Stimulated activated CD8-positive, alpha-beta memory T cell treated with anti-CD3 and anti-CD28 coated beads, Interleukin-4, amount 100 ng/mL, for 1 hour (primary cell): ENCODE measurements at places on chromosomes 12 and 14.

- no peak for DNase-seq
Measured at GRCh38 chr14:31239741-31240140, 32.1 kb upstream of the HECTD1 start.

DNA sequence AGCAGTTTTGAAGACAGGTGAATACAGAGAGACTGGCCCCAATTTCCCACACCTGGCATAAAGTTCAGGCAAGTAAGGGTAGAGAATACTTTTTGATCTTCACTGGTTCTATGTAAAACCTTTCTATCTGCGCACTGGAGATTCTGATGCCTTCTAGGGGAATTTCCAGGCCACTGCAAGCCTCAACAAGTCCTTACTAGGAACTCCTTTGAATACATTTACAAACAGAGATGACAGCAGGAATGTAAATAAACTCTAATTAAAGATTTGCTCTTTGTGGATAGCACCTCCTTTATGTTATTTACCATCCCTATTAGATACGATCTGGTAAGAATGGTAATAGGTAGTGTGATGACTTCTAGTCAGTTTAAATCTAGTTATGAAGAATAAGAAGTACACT lies 69.2 kb downstream of the NTN4 start:
- DNase-seq = no peak

DNA sequence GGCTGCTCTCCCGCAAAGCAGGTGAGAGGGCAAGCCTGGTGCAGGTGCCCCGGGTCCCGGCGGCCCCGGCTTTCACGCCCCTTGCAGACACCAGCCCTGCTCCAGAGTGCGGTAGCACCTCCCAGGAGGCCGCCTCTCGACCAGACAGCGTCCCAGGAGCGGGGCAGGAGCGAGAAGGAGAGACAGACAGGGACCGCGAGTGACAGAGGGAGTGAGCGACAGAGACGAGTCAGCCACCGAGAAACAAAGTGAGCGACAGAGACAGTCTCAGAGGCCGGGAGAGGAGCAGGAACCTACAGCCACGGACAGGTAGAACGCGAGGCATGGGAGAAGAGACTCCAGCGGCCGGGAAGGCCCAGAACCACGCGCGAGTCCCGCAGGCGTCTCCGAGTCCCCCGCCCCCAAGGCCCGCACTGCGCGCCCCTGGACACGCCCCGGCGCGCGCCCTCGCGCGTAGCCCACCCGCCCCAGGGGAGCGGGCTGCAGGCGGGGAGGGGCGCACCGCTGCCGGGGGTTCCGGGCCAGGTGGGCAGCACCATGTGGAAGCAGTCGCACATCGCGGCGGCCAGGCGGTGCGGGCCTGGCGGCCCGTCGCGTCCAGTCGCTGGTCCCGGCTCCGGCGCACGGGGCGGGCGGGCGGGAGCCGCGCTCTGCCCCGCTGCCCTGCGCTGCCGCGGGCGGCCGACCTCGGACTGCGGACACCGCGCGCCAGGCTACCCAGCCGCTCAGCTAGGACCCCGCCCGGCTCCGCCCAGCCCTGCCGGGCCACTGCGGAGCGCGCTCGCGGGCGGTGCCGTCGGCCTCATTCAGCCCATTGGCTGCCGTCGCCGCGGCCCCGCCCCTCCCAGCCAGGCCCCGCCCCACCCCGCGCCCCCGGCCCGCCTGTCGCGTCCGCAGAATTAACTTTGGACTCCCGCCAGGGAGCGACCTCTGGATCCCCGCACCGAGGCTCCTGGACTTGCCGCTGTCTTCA lies at the start of gene AHNAK2:
Gene AHNAK2 (minus strand): TSS at position 694 of the 973 bp plus-strand sequence. CDS start 137 bp downstream, at position 557.
- DNase-seq = no peak

DNA sequence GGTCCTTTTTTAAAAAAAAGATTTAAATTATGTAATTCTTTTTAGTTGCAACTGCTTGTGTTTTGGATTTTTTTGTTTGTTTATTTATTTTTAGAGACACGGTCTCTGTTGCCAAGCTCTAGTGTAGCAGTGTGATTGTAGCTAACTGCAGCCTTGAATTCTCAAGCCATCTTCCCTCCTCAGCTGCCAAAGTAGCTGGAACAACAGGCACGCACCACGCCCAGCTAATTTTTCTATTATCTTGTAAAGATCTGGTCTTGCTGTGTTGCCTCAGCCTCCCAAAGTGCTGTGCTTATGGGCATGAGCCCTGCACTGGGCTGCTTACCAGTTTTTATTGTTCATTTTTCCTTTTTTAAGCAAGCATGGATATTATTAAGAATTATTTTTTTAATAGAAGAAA lies 10.6 kb upstream of the ART4 start:
- no peak for DNase-seq

DNA sequence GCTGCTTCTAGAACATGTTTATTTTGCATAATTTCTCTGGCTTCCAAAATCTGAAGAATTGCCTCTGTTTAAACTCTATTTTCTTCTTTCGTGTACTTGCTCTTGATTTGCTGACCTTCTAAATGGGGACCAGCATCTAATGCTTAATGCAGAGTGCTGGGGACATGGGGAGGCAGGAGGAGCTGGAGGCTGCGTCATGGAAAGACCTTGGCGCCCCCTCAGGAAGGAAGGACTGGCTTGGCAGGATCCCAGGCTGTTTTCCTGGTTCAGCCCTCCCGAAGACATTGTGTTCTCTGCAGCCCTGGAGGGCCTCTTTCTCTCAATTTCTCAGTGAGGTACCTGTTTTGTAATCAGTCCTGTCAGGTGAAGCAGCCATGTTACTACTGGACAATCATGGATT lies 5.5 kb downstream of the PRKCH start:
- DNase-seq = no peak

- no peak for DNase-seq
Measured at GRCh38 chr12:106416273-106416672, 58.7 kb downstream of the POLR3B start.

GRCh38 chr12:63921157-63921556 lies 76.7 kb downstream of the SRGAP1 start:
- no peak for DNase-seq

- DNase-seq = no peak
Measured at GRCh38 chr14:80946187-80946586, 4.6 kb upstream of the CEP128 start.

- no peak for DNase-seq
Measured at GRCh38 chr14:53226553-53226952, 73.4 kb upstream of the DDHD1 start.

DNA sequence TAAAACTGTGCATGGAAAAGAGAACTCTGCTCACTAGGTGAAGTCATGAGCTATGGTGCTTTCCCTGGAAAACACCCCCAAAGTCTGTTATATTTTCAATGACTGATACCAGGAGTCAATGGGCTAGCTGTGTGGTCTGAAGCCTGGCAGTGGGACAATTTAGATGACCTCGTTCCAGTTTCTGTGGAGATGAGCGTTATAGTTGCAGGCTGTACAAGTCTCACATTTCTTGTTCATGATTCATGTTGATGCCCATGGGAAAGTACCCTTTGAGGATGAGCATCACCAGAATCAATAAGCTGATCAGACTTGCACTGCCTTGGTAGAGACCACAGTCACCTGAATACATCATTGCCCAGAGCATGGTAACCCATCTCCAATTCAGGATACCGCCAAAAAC lies 70.7 kb downstream of the NOVA1 start:
- no peak for DNase-seq

DNA sequence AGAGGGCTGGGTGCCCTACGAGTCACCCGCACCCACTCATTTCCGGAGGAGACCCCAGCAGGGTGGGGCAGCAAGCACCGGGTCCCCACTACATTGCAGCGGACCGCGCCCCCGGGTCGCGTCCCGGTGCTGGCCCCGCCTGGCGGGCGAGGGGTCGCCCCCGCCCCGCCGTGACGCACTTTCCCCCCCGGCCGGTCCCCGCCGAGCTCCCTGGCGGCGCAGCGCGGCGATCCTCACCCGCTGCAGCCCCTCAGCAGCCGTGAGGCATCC lies 106.1 kb downstream of the PRICKLE1 start:
- no peak for DNase-seq

GRCh38 chr14:89000007-89000942 lies 175.8 kb downstream of the TTC8 start:
- DNase-seq = no peak

- DNase-seq = no peak
Measured at GRCh38 chr12:18261273-18261672, at the start of gene PIK3C2G. TSS of gene PIK3C2G (plus strand) at chr12:18261518. CDS start at chr12:18282082, 20,564 bp downstream.

- DNase-seq = no peak
Measured at GRCh38 chr12:21774358-21775132, at the start of gene KCNJ8. TSS of gene KCNJ8 (minus strand) at chr12:21774706. CDS start at chr12:21773616, 1,090 bp downstream.

DNA sequence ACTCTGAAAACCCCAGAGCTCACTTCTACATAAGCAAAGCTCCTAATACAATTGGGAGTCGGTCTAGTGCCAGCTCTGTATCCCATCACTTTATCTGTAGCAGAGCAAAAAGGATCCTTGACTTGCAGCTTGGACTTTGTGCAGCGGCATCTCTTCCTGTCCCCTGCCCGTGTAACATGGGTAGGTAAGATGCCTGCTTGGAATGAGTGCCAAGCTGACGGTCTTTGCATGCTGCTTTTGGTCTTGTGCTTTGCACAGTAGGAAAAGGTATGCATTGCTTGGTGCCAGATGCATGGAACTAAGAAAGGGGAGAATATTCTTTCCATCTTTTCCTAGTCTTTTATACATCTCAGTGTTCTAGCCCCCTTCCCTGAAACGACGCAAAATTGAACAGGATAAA lies 6.9 kb upstream of the PLEKHH1 start:
- no peak for DNase-seq

DNA sequence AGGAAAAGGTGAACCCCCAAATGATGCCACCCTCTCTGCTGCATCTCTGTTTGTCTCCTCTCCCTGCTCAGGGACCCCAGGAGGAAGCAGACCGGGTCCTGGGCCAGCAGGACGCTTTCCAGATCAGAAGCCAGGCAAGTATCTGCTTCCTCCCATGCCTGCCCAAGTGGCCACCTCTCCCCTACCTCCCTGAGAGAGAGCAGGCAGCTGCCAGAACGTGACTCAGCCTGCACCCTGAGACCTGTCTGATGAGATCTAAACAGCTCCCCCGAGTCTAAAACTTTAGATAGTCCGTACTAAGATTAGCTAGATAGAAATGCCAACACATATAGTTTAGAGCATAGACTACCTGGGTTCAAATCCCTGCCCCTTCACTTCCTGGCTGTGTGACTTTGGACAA lies 31.2 kb upstream of the OAS1 start:
- DNase-seq = no peak

- DNase-seq = no peak
Measured at GRCh38 chr12:101747697-101748096, 8.4 kb upstream of the SYCP3 start.

DNA sequence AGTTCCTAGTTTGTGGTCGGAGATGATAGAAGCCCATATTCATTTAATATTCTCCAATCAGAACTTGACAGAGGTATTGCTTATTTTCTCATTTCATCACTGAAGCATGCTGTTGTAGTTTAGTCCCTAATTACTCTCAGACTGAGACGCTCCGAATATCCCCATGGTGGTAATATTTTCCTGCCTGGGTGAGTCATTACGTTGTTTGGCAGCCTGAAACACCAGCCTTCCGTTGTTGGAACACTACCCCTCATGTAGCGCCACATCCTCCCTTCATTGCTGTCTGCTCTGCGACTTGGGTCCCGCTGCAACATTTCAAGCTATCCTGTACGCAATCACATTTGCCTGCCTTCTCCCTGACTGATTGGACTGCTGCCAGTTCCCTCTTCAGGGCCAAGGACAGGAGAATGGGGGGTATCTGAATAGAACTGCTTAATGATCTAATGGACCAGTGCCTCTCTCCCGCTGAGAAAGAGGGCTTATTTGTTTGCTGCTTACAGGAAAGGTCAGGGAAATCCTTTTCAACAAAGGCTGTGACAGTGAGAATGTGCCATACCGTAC lies 369.1 kb downstream of the NPAS3 start:
- DNase-seq = no peak

GRCh38 chr12:22971701-22972191 lies 346.8 kb downstream of the ETNK1 start:
- DNase-seq = no peak

GRCh38 chr14:104206281-104206904 lies 68.0 kb downstream of the KIF26A start:
- no peak for DNase-seq

- no peak for DNase-seq
Measured at GRCh38 chr12:45014396-45014795, 36.5 kb downstream of the DBX2 start.

- no peak for DNase-seq
Measured at GRCh38 chr14:19754172-19754571, 10.8 kb downstream of the OR4Q3 start.

DNA sequence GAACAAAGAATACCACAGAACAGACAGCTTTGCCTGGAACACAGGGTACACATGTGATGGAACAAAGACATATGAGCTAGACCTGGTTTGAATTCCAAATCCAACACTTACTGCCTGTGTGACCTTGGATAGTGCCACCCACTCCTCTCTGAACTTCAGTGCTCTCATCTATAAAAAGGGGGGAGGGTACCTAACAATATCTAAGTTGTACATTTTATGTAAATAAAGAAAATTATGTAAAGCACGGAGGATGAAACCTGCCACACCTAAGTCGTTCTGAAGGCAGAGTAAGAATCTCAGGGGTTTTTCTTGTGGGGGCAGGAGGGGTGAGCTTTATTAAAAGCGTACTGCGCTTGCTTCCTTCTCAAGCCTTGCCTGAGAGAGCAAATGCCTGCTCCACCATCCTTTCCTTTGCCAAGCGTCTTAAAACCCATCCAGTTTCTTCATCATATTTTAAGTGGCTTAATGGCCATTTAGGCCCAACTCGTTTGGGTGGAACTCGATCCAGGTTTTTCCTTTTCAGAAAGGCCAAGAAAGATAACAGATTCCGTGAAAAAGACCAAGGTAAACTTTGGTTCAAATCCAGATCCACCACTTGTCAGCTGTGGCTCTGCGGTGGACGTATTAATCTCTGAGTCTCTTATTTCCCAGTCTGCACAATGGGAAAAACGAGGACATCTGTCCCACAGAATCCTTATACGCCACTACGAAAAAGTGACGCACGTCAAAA lies 946 bp downstream of the DDX24 start:
- DNase-seq = no peak

DNA sequence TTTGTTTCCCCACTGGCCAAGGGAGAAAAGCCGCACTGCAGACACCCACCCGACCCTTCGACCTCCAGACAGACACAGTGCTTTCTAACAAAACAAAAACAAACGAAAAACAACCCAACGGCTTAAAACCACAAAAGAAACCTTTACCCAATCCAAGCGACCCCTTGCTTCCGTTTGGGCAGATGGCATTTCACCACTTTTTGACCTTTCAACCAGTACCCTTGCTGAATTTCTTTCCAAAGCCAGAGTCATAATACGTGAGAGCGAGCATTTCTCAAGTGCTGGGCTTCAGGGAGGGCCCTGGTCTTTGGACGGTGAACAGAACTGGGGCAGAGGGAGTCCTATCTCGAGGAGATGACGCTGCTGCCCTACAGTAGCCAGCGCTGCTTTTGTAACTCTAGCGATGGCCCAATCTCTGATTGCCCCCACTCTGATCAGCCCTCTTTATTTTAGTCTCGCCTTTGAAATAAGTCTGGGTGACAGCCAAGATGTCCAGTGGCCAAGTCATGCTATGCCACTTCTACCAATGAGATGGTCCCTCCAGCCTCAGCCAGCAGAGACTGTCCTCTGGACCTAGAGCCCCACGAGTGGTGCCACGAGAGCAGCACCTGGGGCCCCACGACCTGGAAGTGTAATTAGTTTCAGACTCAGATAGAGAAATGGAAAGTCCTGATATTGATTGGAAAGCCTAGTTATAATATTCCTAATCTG lies 21.9 kb upstream of the ADIPOR2 start:
- DNase-seq = no peak

GRCh38 chr14:37890095-37890494 lies 294.7 kb downstream of the TTC6 start:
- no peak for DNase-seq

- peak; percentile 80 for DNase-seq
Measured at GRCh38 chr12:6493497-6494257, at the start of gene NCAPD2. TSS of gene NCAPD2 (plus strand) at chr12:6494102. CDS start at chr12:6495099, 997 bp downstream.

GRCh38 chr14:21103710-21104447 lies 3.0 kb downstream of the TMEM253 start:
- DNase-seq = peak; percentile 86
